ENCODE measurements at places on chromosomes 11 and 22.

DNA sequence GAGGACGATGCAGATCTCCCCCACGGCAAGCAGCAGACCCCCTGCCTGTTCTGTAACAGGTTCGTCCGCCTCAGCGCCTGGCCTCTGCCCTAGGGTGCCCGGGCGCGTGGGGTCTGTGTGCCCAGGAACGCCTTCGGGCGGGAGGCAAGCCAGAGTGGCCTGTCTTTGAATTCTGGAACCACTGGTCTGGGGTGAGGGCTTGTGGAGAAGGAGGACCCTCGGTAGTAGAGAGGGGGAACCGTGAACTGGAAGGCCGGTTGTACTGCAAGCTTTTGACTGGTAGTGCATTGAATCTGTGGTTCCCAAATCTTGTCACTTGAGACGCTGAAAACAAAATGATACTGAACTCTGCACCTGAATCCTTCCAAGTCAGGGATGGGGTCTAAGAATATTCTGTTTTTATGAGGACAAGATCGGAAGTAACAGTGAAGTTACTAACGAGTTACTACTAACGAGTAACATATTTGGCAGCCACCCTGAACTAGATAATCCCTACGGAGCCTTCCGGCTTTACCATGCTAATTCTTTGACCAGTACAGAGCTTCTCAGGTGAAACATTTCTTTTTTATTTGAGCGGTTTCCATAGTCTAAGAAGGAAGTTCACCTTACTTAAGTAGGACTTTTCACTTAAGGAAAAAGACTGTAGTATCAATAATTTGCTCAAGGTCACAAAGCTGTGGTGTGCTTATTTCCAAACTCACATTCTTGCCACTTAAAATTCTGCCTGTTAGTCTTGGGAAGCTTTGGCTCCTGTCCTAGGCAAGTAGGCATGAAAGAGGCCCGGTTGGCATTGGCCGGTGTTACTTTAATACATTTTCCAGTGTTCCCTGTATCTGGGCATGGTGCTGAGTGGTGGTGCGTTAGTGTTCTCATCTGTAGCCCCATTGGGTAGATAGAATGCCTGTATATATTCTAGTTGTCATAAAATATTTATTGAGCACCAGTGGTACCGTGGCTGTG is 860 bp downstream of the PRMT3 start:
- DNase-seq: peak; percentile 27

DNA sequence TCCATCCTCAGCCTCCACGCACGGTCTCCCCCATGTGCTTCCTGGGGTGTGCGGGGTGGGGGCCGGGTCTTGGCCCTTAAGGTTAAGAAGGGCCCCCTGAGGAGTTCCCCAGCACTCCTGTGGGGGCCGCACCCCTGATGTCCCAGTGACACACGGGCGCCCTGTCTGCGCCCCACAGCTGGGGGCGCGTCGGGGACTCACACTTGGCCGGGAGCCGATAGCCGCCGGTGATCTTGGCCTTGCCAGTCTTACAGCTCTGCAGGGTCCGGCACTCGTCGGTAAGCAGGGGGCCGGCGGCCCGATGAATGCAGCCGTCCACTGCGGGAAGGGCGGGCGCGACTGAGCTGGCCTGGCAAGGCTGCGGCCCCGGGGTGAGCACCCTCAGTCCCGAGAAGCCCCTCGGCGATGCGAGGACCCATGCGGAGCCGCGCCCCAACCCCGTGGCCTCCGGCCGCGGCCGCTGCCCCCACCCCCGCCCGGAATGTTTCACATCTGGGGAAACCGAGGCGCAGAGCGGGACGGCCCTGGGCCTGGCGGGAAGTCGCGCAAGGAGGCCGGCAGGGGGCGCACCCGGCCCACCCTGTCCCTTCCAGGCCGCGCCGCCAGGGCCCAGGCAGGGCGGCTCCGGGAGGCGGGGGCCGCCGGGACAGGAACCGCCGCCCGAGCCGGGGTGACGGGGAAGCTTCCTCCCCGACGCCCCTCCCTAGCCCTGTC is 13.9 kb downstream of the OTUB1 start:
- DNase-seq: peak; percentile 89

GRCh38 chr22:33006220-33006954 is 51.8 kb downstream of the SYN3 start:
- no peak for DNase-seq

GRCh38 chr11:72626414-72626936 is 47.7 kb downstream of the PDE2A start:
- DNase-seq: no peak

DNA sequence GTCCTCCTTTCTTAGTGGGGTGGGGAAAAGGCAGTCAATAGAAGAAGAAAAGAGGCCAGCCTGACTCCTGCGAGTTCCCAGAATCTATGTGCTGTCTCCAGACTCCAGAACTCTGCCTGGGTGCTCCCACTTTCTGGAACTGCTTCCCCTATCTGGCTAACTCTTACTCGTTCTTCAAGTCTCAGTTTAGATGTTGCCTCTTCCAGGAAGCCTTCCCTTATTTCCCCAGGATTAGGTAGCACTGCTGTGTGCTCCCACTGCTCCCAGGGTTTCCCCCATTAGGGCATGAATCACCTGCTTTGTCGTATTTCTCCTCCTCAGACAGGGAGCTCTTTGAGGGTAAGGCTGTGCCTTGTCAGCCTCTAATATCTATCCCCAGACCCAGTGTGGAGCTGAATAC is 17.5 kb upstream of the SYT7 start:
- no peak for DNase-seq

- no peak for DNase-seq
Measured at GRCh38 chr11:43708776-43709175, 28.2 kb downstream of the HSD17B12 start.

DNA sequence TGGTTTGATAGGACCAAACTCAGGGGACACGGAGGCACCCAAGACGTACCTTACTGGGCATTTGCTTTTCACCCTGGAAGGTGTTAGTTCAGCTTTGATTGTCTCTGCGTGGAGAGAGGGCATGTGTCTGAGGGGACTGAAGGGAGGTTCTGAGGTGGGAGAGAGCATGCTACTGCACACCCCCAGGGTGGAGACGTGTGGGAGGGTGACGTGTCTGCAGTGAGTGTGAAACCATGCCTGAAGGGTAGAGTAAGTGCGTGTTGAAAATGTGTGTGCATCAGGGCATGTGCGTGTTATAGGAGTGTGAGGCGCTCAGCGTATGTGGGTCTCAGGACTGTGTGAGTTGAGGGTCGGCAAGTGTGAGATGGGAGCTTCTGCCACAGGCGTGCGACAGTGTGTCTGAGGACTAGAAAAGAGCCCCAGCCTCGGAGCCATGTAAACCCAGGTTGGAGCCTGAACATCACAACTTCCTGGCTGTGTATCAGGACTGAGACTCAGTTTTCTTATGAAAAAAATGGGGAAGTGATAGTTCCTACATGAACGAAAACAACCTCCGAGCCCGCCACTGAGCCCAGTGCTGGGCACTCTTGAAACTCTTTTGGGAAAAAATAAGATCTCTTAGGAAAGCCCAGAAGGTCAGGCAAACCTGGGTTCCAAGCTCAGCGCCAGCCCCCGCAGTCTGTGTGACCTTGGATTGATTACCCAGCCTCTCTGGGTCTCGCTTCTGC is 11.8 kb upstream of the KCNJ11 start:
- no peak for DNase-seq

- DNase-seq: no peak
Measured at GRCh38 chr11:119602745-119603373, 126.1 kb downstream of the NECTIN1 start.

DNA sequence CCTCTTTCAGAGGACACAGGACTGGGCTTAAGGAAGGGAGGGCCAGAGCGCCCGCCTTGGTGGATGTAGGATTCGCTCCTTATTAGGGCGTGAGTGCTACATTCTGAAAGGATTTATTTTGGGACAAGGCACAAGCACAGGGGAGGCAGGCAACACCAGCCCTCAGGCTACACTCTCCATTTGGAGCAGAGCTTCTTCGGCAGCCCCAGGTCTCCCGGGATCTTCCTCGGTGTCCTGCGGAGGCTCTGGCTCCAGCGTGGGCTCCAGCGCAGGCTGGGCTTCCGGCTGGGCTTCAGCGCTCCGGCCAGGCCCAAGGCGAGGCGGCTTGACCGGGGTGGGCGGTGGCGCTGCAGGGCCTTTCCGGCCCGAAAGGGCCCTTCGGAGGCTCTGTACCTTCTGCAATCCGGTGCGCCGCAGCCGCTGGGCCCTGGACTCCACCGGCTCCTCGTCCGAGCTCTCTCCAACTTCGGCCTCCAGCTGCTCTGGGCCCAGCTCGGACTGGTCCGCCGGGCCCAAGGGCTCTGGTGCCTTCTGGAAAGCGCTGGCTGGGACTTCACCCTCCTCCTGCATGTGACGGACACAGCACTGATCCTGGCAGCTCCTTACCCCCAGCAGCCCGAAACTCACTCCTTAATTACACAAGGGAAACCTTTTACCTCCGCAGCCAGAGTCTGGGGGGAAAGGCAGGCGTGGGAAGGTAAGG is 1.1 kb downstream of the CAVIN3 start:
- peak; percentile 35 for DNase-seq

- DNase-seq: no peak
Measured at GRCh38 chr11:113952588-113952987, 22.3 kb upstream of the HTR3A start.

DNA sequence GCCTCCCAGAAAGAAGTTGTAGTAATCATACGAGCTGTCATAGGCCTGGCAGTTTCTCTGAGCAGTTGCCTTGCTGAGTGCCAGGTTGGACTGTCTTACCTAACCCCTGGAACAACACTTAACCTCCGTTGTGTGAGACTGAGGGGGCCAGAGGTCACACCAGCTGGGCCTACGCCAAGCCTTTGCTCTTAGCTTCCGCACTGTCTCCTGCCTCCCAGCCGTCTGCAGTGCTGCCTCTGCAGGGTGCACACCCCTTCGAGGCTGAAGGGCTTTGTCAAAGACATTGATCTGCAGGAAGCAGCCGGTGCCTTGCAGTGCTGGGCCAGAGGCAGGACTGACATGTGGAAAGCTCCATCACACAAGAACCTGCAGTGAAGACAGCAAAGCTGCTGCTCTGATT is 16.7 kb downstream of the TAB1 start:
- DNase-seq: no peak

GRCh38 chr22:24424901-24425775 is 2.3 kb upstream of the ADORA2A start:
- no peak for DNase-seq

DNA sequence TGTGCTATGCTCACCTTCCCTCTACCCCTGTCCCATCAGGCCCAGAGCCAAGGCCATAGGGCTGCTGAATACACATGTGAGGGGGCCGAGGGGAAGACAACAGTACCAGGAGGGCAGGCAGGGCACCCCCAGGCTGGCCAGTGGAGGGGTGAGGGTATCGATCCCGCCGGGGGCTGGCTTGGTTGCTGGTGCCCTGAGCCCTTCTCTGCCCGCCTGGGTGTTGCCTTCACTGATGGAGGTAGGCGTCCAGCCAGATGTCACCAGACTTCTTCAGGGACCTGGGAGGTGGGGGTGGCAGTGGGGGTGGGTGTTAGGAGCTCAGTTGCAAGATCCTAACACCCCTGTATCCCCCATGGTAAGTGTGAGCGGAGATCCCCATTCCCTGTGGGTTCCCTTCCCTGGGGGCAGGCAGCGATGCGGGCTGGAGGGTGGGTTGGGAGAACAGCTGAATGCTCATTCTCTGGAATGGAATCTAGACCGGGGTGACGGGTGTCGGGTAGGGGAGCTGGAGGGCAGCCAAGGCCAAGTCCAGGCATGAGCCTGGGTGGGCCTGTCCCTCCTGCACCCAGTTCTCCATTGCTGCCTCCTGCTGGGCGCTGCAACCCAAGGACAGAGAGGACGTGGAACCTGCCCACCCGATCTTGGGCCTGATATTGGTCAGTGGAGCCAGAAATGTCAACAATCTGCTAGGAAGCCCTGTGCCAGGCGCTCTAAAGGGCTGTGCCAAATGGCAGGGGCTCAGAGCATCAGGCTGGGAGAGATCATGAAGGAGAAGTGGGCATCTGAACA is 17.6 kb downstream of the FADS3 start:
- DNase-seq: peak; percentile 37

GRCh38 chr22:24961217-24961844 is 8.8 kb downstream of the KIAA1671 start:
- no peak for DNase-seq

- no peak for DNase-seq
Measured at GRCh38 chr22:44661070-44661469, 40.9 kb upstream of the PRR5 start.

DNA sequence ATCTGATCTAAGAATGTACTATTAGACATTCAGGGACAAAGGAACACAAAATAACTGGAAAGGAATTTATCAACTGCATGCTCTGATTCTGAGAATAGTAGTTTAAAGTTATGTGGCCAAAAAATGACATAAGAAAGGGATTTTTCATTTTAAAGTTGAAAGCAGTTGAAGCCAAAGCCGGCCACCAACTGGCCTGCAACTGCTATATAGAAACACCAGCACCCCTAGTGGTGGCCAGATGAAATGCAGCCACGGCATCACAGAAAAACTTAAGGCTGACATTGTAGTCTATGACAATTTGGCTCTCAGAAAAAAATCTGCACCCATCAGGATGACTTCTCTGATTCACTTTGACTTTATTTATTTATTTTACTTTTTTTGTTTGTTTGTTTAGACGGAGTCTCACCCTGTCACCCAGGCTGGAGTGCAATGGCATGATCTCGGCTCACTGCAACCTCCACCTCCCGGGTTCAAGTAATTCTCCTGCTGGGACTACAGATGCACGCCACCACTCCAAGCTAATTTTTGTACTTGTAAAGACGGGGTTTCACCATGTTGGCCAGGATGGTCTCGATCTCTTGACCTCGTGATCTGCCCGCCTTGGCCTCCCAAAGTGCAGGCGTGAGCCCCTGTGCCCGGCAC is 59.2 kb downstream of the SLC35F2 start:
- peak; percentile 74 for DNase-seq

GRCh38 chr22:20422271-20423007 is 15.2 kb downstream of the SCARF2 start:
- DNase-seq: peak; percentile 71

GRCh38 chr11:30788849-30789248 is 202.7 kb upstream of the MPPED2 start:
- no peak for DNase-seq

Measured in tongue (tissue), 3 donors.